ENCODE measurements at places on chromosomes 6 and 20. TPM values are rescaled to one million over a fixed set of nuclear protein-coding genes. Genes with fewer than 3 reads are reported as not detected.

Gene METTL24
- not detected for total RNA-seq

Gene NFATC2
- 11.7 TPM for total RNA-seq

Gene SLC13A3
- total RNA-seq: 0.12 TPM

Gene CRIP3
- total RNA-seq: 0.83 TPM

Gene HNF4A
- total RNA-seq: 15.4 TPM

Gene RTEL1
- total RNA-seq: 6.2 TPM

Gene BANF2
- not detected for total RNA-seq

Gene TNFRSF21
- total RNA-seq: 30.0 TPM

Gene NRSN1
- total RNA-seq: not detected

Gene CCM2L
- total RNA-seq: 0.62 TPM

Gene CCND3
- 182 TPM for total RNA-seq

Gene RFX6
- not detected for total RNA-seq

Gene HDAC2
- total RNA-seq: 93.0 TPM

Gene CLDN20
- not detected for total RNA-seq

Gene ZNF343
- total RNA-seq: 15.7 TPM

Gene PAX1
- not detected for total RNA-seq

Gene SLC12A5
- total RNA-seq: 17.7 TPM

Gene CAP2
- 13.1 TPM for total RNA-seq

Gene MAK
- 0.13 TPM for total RNA-seq

Gene RAB44
- total RNA-seq: 0.02 TPM

Gene SCGN
- total RNA-seq: 0.23 TPM

Gene OR10C1
- total RNA-seq: not detected

Gene LAMP5
- total RNA-seq: 0.05 TPM

Gene CLIC5
- total RNA-seq: not detected

Gene MCHR2
- total RNA-seq: not detected

Gene SLC17A2
- total RNA-seq: not detected

Gene GDAP1L1
- total RNA-seq: not detected

Gene EXOC2
- total RNA-seq: 12.6 TPM

Gene XKR7
- total RNA-seq: 0.02 TPM

Gene PRELID3B
- total RNA-seq: 63.8 TPM

Gene RNF182
- 3.8 TPM for total RNA-seq

Gene SNRNP48
- total RNA-seq: 12.2 TPM

Gene OOEP
- total RNA-seq: not detected

Gene HDGFL1
- not detected for total RNA-seq

Gene HLA-DQB2
- total RNA-seq: not detected

Gene TRIM15
- total RNA-seq: 0.04 TPM

Gene POPDC3
- 31.2 TPM for total RNA-seq

Gene FKBP1C
- 2.0 TPM for total RNA-seq

Gene VGLL2
- not detected for total RNA-seq

Gene ZNF311
- total RNA-seq: 0.30 TPM

Gene FAXC
- total RNA-seq: 6.3 TPM

Gene PTK6
- 2.5 TPM for total RNA-seq

Gene RNF114
- 79.8 TPM for total RNA-seq

Gene OSER1
- total RNA-seq: 58.2 TPM

Gene FOXF2
- total RNA-seq: 18.6 TPM

Gene ZNF318
- 6.5 TPM for total RNA-seq

Gene TMEM63B
- 16.0 TPM for total RNA-seq

Gene TP53TG5
- total RNA-seq: not detected
